ENCODE measurements at places on chromosomes 7 and 10. TPM values are rescaled to one million over a fixed set of nuclear protein-coding genes. Genes with fewer than 3 reads are reported as not detected.

The ZNF853 gene
- total RNA-seq = 0.67 TPM

The CPA2 gene
- 0.17 TPM for total RNA-seq

The CROT gene
- 34.0 TPM for total RNA-seq

The BICC1 gene
- 15.2 TPM for total RNA-seq

The MOSPD3 gene
- total RNA-seq = 6.8 TPM

The ZNF775 gene
- total RNA-seq = 2.0 TPM
